Spleen (tissue), 13 donors: ENCODE measurements at places on chromosomes 5 and 9.

DNA sequence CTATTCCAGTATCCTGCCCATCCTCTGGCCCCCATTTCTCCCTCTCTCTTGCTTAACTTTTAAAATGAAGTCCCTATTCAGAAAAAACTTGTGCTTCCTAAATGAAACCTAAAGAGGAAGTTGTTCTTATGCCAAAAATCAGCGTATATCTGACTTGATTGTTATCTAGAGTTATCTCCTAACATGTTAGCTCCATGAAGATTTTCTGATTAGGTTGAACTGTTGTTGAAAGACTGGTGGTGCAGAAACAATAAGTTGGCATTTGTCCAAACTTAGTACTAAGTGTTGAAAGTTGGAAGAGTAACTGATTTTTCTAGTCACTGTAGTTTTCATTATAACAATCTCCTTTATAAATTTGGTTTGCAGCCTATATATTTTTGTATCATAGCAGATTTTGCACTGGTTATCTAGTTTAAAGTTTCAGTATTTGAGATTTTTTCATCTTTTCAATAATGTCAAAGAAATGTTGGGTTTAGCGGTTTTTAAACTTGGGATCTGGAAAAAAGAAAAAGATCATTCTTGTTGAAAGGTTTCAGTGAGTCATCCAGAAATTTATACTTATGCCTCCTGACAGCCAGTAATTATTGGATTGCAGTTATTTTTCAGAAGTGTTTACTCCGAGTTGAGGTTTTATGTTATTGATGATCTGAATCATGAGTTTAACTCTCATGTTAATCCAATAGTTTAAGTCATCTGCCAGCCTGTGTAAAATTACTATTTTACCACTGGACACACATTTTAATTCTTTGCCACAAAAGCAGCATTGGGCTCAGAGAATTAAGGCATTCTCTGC lies 60.6 kb downstream of the PAM start:
- H3K4me1 ChIP-seq, result peaks cover 11% of the 10 kb centered on the region
- H3K27ac ChIP-seq, result no peak overlapping the region
- H3K27me3 ChIP-seq, result no peaks in the 10 kb centered on the region
- H3K36me3 ChIP-seq, result no peaks in the 10 kb centered on the region

DNA sequence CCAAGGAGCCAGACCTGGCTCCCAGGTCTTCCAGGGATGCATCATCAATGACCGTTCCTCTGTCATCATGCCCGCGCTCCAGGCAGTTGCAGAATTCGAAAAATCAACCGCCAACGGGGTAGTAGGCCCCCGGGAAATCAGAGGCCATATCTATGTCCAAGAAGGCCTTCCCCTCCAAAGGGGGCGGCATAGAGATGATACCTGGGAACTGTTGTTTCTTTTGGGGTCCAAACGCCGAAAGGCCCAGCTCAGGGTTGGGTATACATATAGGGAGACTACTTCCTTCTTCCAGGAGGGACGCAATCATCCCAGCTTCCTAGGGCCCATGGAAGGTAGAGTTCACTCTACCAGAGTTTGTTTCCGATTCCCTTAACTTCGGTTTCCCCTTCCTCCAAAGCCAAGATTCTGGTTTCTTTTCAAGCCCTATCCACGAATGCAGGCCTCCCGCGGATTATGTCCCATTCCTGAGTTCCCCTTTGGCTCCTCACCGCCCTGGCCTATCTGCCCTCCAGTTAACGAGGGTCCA lies 754 bp downstream of the DCAF12 start:
- H3K27me3 ChIP-seq, result no peaks in the 10 kb centered on the region
- H3K27ac ChIP-seq, result peak overlapping the region; percentile 85
- H3K36me3 ChIP-seq, result no peaks in the 10 kb centered on the region
- peak; percentile 62 for DNase-seq
- H3K4me1 ChIP-seq, result peaks cover 41% of the 10 kb centered on the region

DNA sequence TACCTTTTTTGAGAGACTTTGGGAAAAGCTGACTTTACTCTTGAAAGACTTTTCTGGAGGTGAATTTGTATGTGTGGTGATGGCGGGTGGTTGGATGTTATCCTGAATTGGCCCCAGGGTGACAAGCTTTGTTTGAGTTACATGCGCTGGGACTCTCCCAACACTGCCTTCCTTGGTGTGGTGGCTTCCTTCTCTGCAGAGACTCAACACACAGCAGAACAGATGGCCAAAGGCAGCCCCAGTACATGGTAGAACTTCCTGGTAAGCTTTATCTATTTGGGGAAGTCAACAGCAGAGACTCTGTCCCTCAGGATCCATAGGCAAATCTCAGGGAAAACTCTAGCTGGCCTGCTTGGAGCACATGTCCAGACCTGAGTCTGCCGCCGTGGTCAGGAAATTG lies 18.1 kb downstream of the C1QTNF2 start:
- no peak for DNase-seq
- H3K4me1 ChIP-seq, result peaks cover 8% of the 10 kb centered on the region
- no peaks in the 10 kb centered on the region for H3K36me3 ChIP-seq

GRCh38 chr5:53089481-53089991 lies 20.0 kb downstream of the MOCS2 start:
- DNase-seq, result no peak
- H3K4me3 ChIP-seq, result no peak overlapping the region
- no peak overlapping the region for H3K27ac ChIP-seq
- peaks cover 5% of the 10 kb centered on the region for H3K36me3 ChIP-seq
- peaks cover 8% of the 10 kb centered on the region for H3K4me1 ChIP-seq

DNA sequence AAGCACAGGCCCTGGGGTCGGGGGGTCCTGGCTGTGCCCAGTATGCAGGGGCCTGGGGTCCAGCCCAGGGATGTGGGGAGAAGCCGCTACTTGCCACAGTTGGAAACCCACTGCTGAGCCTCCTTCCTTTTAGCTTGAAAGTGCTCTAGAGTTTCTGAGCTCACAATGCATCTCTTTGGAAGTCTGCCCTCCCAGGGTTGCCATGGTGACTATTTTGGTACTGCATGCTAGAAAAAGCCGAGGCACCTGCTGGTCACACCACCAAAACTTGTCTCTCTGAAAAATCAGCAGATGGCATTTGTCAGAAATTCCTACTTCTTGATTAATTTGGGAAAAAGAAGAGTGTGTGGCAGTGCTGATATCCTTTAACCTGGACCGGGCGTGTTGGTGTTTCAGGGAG lies 151.8 kb downstream of the SEC61B start:
- H3K36me3 ChIP-seq, result no peaks in the 10 kb centered on the region
- H3K4me1 ChIP-seq, result no peaks in the 10 kb centered on the region

GRCh38 chr5:143148771-143149170 lies 254.7 kb downstream of the NR3C1 start:
- H3K4me1 ChIP-seq, result peaks cover 11% of the 10 kb centered on the region
- peak overlapping the region; percentile 3 for H3K27ac ChIP-seq
- H3K27me3 ChIP-seq, result no peaks in the 10 kb centered on the region
- no peaks in the 10 kb centered on the region for H3K36me3 ChIP-seq
